Neural progenitor cell (in vitro differentiated cells): ENCODE measurements at places on chromosomes 6 and 20. TPM values are rescaled to one million over a fixed set of nuclear protein-coding genes. Genes with fewer than 3 reads are reported as not detected.
A peak's percentile ranks its signal among the peaks of the same experiment; 100 is the strongest.

DNA sequence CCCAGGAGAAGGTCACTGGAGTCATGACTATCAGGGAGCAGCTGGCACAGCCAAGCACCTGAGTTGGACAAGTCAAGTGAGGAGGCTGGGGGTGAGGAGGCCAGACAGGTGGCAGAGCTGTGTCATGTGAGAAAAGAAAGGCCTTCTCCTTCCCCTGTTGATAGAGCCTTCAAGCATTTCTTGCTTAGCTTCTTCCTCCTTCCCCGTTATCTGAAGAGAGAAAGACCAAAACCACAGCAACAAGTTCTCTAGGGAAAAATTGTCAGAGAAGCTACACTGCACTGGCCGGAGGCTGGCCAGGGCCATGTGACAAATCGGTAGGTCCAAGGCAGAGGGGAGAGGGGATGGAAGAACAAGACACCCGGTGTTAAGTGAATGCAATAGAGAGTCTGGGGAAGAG lies 202.1 kb upstream of the PRDM1 start:
- no peaks in the 10 kb centered on the region for H3K4me1 ChIP-seq
- no peaks in the 10 kb centered on the region for H3K27me3 ChIP-seq
- no peaks in the 10 kb centered on the region for H3K36me3 ChIP-seq
- DNase-seq = no peak
- H3K4me3 ChIP-seq = no peak overlapping the region
- no peak overlapping the region for H3K27ac ChIP-seq

GRCh38 chr6:26243752-26244151 lies 121.2 kb upstream of the BTN3A2 start:
- H3K4me1 ChIP-seq = peaks cover 7% of the 10 kb centered on the region
- no peaks in the 10 kb centered on the region for H3K27me3 ChIP-seq
- no peak overlapping the region for H3K27ac ChIP-seq
- no peaks in the 10 kb centered on the region for H3K36me3 ChIP-seq
- no peak for DNase-seq
- no peak overlapping the region for H3K4me3 ChIP-seq

DNA sequence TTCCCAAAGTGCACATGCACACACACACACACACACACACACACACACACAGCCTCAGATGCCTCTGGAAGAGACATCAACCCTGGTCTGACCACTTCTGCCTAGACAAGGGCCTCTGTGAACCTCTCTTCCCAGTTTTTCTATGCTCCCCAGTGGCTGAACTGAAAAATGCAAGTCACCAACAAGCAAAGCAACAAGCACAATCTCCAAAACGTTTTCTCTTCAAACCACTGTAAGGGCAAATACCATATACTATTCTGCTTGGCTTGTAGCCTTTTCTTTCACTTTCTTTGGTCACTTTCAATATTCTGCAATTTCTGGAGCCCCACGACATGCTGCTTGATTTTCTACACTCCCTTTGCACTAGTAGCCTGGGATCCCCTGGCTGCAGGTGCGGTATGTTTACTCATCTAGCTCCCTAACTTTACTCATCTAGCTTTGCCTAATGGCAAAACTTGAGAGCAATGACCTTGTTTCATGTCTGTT lies 121.4 kb upstream of the DST start:
- H3K36me3 ChIP-seq = no peaks in the 10 kb centered on the region
- DNase-seq = peak; percentile 27
- no peak overlapping the region for H3K4me3 ChIP-seq
- peak overlapping the region; percentile 8 for H3K27ac ChIP-seq

PRR18 gene
- 0.13 and 0.40 TPM in 2 replicates for total RNA-seq

GRCh38 chr6:56009636-56010035 lies 134.2 kb upstream of the BMP5 start:
- no peaks in the 10 kb centered on the region for H3K4me1 ChIP-seq
- H3K27ac ChIP-seq = no peak overlapping the region
- no peak overlapping the region for H3K4me3 ChIP-seq
- no peak for DNase-seq
- H3K36me3 ChIP-seq = no peaks in the 10 kb centered on the region
- no peaks in the 10 kb centered on the region for H3K27me3 ChIP-seq

DNA sequence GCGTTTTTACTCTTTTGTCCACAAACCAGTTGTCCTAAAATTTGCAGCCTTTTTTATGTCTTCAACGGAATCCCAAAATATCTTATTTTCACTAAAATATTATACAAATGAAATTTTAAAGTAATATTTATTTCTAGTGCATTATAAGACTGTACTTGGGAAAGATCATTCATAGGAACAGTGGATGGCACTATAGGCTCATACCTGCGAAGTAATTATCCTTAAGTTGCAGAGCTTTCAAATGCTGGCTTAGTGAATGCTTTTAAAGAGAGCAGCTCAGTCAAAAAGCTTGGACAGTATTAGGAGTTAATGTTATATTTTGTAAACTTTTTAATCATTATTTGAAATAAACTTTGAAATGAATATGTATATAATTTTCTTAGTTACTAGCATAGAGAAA lies 254.9 kb downstream of the CDKAL1 start:
- no peaks in the 10 kb centered on the region for H3K27me3 ChIP-seq
- DNase-seq = no peak
- no peaks in the 10 kb centered on the region for H3K4me1 ChIP-seq
